ENCODE measurements at places on chromosomes 12 and 14.

DNA sequence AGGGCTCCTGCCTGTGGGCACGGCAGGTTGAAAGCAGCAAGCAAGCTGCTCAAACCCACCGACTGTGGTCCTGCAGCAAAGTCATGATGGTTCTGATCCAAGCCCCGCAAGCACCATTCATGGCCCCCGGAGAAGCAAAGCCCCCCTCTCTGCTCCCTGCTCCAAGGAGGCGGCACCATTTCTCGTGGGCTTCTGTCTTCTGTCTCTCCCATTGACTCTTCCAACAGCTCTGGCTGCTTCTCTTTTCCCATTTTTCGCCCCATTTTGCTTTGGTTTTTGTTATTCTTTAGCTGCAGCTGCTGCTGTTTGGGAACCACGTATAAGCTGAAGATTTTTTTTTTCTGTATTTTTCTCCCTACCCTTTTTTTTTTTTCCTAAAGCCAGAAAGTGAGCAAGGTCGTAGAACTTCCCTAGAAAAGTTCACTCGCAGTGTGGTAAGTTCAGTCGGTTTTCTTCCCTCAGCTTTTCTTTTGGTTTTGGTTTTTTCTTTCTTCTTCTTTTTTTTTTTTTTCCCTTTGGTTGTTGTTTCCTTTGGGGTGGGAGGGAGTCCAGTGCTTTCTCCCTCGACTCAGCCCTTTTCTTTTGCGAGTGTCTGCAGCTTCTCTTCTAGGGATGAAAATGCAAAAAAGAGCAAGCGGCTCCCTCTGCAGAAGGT, 354.1 kb downstream of the DPF3 start:
- DNase-seq, result no peak

DNA sequence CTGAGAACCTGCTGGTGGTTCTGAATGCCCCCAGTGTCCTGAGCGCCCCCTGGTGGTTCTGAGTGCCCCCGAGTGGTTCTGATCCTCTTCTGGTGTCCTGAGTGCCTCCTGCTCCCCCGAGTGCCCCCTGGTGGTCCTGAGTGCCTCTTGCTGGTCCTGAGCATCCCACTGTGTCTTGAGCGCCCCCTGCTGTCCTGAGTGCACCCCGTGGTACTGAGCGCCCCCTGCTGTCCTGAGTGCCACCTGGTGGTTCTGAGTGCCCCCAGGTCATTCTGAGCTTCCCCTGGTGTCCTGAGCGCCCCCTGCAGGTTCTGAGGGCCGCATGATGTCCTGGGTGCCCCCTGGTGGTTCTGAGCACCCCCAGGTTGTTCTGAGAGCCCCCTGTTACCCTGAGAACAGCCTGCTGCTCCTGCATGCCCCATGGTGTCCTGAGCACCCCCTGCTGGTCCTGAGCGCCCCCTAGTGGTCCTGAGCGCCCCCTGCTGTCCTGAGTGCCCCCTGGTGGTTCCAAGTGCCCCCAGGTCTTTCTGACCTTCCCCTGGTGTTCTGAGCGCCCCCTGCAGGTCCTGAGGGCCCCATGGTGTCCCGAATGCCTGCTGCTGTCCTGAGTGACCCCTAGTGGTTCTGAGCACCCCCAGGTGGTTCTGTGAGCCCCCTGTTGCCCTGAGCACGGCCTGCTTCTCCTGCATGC, 1165.4 kb downstream of the TMEM121 start:
- DNase-seq, result no peak

GRCh38 chr12:68121143-68121542, 38.4 kb downstream of the IFNG start:
- DNase-seq, result no peak

- DNase-seq, result no peak
These were observed 10.2 kb downstream of the VASH1 start for GRCh38 chr14:76771437-76771980.

DNA sequence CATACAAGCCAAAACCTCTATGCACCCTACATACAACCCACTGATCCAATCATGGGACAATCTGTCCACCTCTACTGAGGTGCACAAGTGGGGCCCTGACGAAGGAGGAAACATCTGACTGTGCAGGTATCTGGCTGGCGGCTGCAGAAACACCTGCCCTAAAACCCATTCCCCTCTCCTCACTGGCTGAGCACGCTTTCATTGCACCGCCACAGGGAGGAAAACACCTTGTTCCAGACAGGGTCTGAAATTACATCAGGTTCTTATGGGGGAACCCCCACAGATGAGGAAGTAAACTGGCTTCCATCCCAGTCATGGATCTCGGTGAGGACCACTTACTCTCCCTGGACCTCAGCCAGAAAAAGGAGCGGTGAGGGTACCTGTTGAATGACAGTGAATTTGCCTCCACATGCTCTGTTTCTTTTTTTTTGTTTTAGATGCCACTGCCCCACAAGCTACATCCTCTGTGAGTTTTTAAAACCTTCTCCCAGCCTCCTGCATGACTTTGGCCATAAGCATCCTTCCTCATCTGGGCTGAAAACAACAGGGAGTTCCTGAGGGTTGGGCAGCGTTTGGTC, 23.8 kb upstream of the DGLUCY start:
- no peak for DNase-seq

- DNase-seq, result peak; percentile 12
These were observed 142.6 kb upstream of the OTX2 start for GRCh38 chr14:56952766-56953473.

- no peak for DNase-seq
These were observed 370.6 kb downstream of the EGLN3 start for GRCh38 chr14:33580231-33580749.

DNA sequence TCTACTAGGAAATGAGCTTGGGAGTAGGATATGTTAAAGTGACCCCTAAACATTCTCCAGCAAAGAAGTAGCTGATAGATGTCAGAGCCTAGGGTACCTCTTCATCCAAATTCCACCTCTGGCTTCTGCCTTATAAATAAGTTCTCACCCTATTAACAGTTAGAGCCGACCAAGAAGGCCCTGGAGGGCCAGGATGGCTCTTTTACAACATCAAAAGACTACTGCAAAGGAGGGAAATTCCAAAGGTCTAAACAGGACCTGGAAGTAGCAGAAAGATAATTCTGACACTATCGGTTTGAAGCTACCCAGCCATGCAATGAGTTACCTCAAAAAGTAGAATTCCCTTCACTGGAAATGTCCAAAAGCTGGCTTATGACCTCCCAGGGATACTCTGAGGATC, 90.0 kb downstream of the PPM1H start:
- DNase-seq, result no peak

DNA sequence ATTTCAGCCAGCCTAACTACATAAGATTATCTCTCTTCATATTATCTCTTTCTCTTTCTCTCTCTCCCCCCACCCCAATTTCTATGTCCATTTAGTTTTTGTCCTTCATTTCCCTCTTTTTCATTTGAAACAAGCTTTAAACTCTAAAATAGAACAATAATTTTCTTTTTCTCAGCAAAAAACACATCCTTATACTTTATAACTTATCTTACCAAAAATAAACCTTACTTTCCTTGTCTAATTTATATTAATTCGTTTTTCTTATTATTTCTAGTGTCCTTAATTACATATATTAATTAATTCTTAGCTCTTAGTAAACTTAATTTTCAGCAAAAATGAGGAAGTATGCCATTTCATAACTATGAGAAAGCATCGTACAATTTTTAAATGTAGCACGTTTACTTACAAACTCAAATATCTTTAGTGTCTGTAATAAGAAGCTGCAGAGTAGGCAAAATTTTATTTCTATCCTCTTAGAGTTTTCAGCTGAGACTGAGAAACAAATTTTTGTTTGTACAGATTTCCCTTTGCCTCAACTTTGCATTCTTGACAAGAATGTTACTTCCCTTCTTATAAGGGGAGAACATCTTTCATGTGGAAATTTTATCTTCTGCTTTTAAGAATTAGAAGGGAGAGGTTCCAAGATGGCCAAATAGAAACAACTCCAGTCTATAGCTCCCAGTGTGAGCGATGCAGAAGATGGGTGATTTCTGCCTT, 65.1 kb upstream of the ST8SIA1 start:
- no peak for DNase-seq

- no peak for DNase-seq
These were observed 10.7 kb downstream of the NKX2-1 start for GRCh38 chr14:36509069-36509917.

DNA sequence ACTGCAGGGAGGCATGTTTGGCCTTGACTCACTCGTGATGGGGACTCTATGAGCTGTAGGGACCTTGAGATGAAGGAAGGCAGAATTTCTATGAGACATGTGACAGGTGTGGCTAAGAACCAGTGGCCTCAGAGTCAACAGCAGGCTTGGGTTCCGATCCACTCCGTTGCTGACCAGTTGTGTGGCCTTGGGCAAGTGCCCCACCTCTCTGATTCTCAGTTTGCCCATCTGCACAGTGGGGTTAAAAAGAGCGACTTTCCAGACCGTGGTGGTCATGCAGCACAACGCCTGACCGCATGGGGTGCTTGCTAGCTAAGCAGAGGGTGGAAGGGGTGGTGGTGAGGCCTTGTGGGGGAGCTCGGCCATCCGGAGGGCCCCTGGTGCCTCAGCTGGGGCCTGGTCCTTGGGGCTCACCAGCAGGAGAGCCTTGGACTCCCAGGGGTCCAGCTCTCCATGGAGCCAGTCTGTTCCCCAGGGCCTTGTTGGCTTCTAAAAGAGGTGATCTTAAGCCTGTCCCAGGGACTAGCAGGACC, 18.5 kb downstream of the PAPLN start:
- DNase-seq, result no peak

GRCh38 chr14:23580152-23580926, 1.7 kb upstream of the JPH4 start:
- DNase-seq, result no peak

DNA sequence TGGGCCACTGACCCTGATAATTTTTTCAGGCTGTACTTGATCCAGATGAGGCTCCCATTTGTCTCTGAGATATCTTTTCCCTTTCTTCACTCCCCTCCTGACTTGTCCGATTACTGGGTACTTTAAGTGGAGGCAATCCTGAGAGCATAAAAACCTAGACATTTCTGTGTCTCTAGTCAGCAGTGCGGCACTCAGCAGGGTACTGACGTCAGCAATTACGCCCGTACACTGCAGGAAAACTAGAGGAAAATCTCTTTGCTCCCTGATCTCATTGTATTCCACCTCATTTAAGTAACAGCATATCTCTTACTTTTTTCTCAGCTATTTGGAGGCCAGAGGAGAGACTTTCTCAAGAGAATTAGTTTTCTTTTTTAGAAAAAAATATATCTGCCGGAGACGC, 315.5 kb upstream of the OR4E1 start:
- no peak for DNase-seq

DNA sequence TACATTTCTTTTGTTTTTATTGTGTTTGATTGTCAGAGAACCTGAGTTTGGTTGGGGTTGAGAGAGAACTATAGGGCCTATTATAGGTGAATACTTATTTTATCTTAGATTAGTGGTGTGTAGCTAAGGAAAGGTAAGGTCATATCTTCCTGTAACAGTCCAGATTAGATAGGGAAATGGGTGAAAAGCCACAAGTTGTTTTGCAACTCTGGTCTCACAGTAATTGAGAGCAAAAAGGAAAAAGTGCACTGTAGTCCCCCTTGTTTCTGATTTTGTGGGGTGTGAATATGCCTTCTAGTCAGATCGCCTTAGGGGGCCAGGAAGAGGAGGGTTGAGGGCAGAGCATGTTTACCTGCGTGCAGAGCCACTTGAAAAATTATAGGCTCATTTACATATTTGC, 8.9 kb downstream of the MSRB3 start:
- DNase-seq, result no peak

DNA sequence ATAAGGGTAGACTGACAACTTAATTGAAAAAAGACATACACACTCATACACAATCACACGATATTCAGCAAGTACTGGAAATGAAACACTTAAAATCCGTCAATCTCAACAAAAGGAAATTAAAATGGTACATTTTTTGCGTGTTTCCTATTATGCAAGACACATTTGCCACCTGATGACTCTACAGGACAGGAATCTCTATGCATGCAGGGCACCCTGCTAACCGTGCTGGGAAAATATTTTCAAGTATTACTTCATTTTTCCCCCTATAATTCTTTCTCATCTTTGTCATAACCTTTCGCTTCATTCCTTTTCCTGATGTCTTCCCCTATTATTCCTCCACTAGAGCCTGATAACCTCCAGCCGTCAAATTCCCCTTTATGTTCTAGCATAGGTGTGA, 150.2 kb downstream of the TMEM132D start:
- DNase-seq, result no peak

DNA sequence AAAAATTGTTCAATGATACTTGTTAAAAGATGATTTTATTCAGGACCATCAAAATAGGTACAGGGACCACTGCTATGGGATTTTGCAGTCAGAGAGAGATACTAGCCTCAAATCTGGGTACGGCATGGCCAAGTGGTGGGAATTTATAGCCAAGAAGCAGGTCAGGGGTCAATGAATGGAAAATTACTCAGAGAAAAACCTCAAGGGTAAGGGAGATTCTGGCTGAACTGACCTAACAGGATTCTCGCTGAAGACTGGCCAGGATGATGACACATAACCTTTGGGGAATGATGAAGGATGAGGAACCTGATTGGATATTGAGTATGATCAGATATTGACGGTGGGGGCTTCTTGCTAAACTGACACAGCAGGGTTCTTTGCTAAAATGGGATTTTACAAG, 32.7 kb downstream of the DEPDC4 start:
- DNase-seq, result no peak

GRCh38 chr14:102019006-102019540, 54.7 kb downstream of the DYNC1H1 start:
- DNase-seq, result no peak
